ENCODE measurements at places on chromosomes 4 and X. TPM values are rescaled to one million over a fixed set of nuclear protein-coding genes. Genes with fewer than 3 reads are reported as not detected.

RAI2 gene
- 0.77 TPM for total RNA-seq

PRR32 gene
- not detected for total RNA-seq

MTM1 gene
- total RNA-seq = 7.9 TPM

HSFX1 gene
- total RNA-seq = 1.4 TPM

AFM gene
- total RNA-seq = not detected

SORBS2 gene
- total RNA-seq = 34.5 TPM

AIMP1 gene
- 34.3 TPM for total RNA-seq

GAGE12H gene
- not detected for total RNA-seq

DAPP1 gene
- total RNA-seq = not detected

SHROOM4 gene
- total RNA-seq = 7.2 TPM

Measured in neural crest cell (in vitro differentiated cells).